Hematopoietic multipotent progenitor cell (in vitro differentiated cells): ENCODE measurements at places on chromosomes 7 and 10.

DNA sequence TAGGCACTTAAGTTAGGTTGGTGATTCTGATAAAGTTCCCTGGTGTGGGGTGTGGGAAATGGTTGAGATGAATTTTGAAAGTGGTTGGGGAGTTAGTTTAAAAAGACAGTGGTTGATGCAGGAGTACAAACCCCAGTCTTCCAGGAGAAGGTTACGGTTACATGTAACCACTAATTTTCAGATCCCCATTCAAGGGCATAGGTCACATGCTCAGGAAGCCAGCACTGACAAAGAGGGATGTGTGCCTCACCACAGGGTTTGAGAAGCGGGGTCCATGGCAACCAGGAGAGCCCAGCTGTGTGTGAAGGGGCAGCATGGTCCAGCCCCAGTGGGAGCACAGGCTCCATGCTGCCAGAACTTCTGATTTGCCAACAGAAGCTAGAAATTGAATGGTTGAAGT lies 144.2 kb downstream of the MDFIC start:
- no peak for DNase-seq

GRCh38 chr7:17307558-17307957 lies 9.1 kb downstream of the AHR start:
- DNase-seq, result no peak

GRCh38 chr7:155398944-155399343 lies 59.0 kb upstream of the EN2 start:
- DNase-seq, result no peak

- DNase-seq, result no peak
Observed at GRCh38 chr10:55897490-55897921, 463.6 kb downstream of the ZWINT start.

DNA sequence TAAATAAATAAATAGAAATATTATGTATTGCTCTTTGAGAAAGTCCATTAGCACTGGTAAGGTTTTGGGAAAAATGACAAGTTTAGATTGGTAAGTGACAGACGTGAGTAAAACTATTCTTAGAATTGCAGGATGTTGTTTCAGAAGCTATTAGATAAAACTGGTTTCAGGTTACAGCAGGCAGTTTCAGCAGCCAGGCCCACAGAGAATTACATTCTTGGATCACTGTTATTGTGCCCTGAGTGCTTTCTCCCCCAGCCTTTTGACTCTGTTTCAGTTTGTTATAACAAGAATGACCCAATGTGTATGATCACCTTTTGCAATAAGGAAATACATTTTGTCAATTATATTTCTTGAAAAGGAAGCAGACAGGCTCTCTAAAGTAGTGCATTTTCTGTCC lies 86.5 kb downstream of the DKK1 start:
- DNase-seq, result no peak

- no peak for DNase-seq
Observed at GRCh38 chr10:31147210-31147608, 115.5 kb upstream of the ZNF438 start.

- no peak for DNase-seq
Observed at GRCh38 chr7:80629023-80629422, 9.4 kb upstream of the CD36 start.

GRCh38 chr7:5613607-5614006 lies 167.9 kb downstream of the RNF216 start:
- DNase-seq, result no peak
